ENCODE measurements at places on chromosomes 4 and X.
A peak's percentile ranks its signal among the peaks of the same experiment; 100 is the strongest.

DNA sequence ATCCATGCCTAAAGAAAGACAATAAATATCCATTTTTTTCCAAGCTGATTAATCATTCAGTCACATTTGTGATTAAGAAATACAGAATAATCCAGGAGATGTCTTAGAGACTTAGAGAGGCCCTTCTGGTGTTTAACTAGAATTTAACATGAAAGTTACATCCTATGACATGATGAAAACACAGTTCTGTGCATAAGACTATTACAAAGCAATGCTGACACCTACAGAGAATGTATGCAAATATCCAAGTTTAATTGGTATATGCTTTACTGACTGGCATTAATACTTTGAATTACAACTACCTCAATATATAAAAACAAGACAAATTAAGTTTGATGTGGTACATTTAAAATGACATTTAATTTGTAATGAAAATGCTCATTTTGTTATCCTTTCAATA lies 17.8 kb upstream of the TLL1 start:
- DNase-seq = no peak

DNA sequence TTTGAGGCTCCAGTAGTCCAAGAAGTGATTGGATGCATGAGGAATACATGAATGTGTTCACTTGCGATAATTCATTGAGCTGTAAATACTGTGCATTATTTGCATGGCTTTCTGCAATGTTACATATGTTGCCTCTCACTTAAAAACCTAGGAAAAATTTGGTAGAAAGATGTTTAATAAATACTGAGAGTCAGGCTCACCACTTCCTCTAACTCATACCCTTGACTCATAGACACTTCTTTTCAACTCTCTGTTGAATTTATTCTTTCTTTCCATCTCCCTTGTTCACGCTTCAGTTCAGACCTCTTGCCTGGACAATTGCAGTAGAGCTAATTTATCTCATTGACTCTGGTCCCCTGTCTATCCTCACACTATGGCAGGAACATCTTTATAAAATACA lies 35.8 kb upstream of the LEF1 start:
- DNase-seq = no peak

DNA sequence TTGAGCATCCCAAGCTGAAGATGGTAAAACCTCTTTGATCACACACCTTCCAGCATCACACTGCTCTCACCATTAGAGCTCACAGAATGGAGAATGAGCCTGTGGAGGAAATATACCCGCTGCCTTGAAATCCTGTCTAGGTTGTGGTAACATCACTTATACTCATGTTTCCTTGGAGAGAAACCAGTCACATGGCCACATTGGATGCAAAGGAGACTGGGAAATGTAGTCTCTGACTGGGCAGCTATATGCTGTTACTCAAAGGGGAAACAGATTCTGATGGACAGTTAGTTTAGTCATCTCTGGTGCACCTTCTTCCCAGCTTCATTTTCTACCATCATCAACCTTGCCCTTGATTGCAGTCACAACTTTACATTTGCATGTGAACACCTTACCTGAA lies 286.3 kb downstream of the ANKRD50 start:
- no peak for DNase-seq

- no peak for DNase-seq
Observed at GRCh38 chr4:92825791-92826190, 522.0 kb downstream of the GRID2 start.

DNA sequence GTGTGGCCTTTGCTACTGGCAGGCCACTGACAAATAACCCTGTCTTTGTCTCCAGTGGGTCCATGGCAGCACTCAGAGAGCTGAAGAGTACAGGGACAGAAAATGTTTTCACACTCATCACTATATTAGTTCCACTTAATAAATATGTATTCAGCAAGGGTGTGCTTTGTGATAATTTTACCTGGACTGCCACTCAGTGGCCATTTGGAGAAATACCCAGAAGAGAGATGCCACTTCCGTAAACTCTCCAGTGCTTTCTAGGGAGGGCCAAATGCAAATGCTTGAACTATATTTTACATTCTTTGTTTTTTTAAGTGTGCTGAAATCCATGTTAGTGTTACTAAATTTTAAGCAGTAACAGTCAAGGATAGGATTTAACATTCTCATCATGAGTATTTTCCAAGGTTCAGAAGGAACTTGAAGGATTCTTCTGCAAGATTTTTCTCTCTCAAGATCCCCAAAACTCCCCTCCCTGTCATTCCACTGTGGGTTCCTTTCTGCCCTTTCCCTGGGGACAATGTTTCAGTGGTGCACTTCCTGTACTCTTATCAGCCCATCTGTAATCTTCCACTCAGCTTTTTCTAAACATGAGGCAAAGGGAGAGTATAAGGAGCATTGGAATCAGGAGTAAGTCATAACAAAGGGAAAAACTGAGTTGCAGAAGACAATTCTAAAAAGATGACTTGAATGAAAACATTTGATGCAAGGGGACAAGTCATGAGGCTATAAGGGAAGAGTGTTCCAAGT lies 46.0 kb downstream of the TFDP3 start:
- DNase-seq = no peak

- no peak for DNase-seq
Observed at GRCh38 chrX:17328837-17329236, 46.2 kb upstream of the NHS start.

DNA sequence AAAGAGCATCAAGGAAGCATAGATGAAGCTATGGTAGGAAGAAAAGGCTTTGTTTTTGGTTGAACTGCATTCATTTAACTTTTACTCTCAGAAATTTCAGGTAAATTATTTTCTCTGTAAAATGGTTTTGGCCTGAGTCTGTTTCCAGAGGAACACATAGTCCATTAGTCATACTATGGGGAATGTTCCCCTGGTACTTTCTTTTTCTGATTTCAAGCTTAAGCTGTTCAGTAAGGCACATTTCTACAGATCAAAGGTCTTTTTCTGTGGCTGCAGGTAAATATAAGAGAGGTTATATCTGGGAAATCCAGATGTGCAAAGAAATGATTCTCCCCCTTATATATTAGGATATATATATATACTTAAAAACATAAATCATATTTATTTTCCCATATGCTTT lies 1744.4 kb upstream of the ADGRL3 start:
- no peak for DNase-seq

DNA sequence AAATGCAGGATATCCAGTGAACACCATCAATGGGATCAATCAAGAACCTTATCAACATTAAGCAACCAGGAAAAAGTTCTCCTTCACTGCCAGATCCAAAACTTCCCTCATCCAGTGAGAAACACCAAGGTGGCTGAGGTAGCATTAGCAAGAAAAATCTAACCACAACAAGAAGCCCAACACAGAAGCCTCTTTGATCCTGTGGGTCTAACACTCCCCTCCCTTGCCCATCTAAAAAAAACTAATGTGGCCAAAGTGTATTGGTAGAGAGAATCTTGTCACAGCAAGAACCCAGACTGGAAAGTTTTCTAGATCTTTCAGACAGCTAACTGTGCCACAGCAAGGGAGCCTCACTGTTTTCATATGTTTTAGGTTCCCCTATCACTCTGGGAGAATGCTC lies 558.0 kb downstream of the STPG2 start:
- no peak for DNase-seq

DNA sequence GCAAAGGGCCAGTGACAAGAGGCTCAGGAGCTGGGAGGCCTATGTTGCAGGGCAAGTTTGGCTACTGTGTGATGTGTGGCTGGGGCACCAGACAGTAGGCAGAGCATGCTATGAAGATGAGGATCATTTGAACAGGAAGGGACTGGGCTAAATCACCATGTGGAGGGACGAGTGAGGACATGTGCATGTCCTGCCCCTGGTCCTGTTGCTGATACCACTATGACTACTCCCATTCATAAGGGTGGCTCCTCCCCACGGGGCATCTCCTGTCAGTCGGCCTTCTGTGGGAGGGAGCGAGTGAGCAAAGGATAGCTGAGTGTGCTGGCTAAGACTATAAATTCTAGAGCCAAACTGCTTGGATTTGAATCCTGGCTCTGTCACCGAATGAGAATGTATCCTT lies 139.2 kb downstream of the TMEM164 start:
- no peak for DNase-seq

DNA sequence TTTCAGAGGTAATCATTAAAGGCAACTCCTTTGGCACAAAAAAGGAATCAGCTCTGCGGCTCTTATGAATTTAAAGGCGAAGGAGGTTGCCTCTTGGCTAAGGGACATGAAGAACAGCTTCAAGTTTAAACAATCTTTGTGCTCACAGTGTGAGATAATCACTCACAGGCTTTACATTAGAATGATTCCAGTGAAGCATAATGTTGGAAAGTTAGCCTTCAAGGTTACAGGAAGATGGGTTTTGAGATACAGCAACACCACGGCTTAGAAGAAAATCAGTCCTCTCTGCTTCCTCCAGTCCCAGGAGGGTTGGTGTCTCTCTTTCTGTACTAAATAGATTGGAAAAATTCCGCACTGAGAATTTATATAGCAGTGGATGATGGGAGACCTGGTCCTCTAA lies 11.6 kb upstream of the SCD5 start:
- no peak for DNase-seq

DNA sequence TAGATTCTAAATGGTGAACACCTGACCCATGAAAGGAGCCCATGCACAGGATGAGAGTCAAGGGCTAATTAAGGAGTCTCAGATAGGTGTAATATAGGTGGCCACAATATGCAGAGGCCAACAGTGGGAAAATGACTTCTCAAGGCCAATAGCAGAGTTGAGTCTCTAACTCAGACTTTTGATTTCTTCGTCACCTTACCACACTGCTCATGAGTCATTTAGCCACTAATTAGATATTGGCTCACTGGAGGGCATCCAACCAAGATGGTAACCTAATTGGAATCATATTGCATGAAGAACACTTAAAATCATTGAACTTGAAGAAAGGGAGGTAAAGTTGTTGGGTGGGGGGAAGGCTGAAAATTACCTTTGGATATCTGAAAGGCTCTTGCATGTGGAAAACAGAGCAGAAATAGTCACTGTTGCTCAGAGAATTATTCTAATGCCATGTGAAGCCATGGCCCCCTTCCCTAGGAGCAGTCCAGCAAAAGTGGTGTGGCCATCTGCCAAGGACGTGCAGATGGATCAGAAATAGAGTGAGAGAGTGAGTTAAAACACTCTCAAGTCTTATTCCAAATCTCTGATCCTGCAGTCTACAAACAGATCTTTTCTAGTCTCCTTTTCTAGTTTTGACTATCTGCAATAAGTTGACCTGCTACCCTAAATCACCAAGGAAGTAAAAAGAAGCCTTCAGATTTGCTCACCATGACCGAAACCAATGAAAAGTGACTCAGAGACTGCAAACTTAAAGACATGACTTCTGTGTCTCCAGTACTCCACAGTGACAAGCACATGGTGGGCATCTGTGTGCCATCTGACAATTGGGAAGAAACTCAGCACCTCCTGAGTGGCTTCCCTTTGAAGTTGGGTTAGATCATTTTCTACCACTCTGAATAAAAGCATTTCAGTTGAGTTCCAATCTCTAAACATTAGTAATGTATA lies 93.9 kb upstream of the C1QTNF7 start:
- no peak for DNase-seq

DNA sequence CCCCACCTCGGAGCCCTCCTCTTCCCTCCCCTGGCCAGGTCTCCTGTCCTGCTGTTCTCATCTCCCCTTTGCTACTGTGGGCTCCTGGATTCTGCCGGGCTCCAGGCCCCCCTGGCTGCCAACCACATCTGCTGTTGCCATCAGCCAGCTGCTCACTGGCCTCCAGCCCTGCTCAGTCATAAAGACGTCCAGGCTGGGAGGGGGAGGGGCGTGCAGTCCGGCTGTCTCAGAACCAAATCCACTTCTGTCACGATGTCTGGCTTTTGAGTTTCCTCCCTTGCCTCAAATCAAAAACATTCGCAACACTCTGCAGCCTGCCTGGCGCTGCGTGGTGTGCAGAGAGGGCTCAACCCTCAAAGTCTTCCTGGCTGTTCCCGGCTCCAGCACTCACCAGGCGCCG lies 7.1 kb downstream of the RASL11B start:
- peak; percentile 87 for DNase-seq

- DNase-seq = no peak
Observed at GRCh38 chr4:107691378-107691777, 28.7 kb downstream of the PAPSS1 start.

GRCh38 chrX:139739138-139739537 lies 31.2 kb upstream of the MCF2 start:
- DNase-seq = no peak

GRCh38 chrX:123217077-123217476 lies 33.0 kb downstream of the GRIA3 start:
- DNase-seq = no peak

- DNase-seq = no peak
Observed at GRCh38 chr4:7369511-7369910, 65.2 kb downstream of the PSAPL1 start.

- no peak for DNase-seq
Observed at GRCh38 chr4:42607011-42607726, 49.7 kb downstream of the ATP8A1 start.

DNA sequence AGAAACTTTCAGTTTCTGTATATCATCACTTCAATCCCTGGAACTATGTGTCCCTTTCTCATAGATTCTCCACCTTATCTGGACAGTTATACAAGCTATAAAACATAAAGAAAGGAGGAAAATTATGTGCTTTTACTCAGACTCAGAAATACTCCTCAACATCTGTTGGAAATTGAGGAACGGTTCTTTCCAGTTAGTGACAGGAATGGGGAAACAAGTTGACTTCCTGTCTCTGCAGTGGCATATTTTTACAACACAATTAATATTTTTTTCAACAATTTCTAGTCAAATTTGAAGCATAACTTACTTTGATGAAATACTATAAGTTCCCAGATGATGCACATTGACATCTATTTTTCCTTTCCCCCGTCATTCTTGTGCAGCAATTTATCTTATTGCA lies 27.9 kb downstream of the ABHD18 start:
- no peak for DNase-seq

- no peak for DNase-seq
Observed at GRCh38 chr4:128385683-128386304, 98.2 kb upstream of the PGRMC2 start.

DNA sequence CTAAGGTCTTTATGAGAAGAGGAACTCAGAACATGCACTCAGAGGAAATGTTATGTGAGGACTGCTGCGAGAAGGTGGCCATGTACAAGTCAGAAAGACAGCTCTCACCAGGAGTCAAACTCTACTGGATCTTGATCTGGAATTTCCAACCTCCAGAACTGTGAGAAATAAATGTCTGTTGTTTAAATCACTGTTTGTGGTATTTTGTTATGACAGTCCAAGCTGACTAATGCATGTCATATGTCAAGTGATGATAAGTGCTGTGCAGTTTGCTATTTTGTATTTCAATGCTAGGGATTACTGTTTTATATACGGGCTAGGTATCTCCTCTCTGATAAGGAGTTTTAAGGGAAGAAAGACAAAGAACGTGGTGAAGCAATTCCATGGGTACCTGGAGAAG lies 162.3 kb downstream of the CPEB2 start:
- no peak for DNase-seq

- no peak for DNase-seq
Observed at GRCh38 chr4:36740796-36741310, 459.4 kb downstream of the DTHD1 start.

DNA sequence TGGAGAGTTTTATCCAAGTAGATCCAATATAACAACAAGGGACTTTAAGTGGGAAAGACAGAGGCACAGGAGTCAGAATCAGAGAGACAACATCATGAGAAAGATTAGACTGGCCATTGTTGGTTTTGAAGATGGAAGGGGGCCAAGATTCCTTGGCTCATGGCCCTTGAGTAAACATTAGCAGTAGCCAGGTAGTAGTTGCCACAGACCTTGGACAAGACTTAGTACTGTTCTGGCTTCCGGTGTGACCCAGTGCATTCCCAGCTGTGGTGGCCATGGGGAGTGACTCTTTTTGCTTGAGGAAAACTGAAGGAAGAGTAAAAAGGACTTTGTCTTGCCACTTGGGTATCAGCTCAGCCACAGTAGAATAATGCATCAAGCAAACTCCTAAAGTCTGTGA lies 462.2 kb upstream of the CPXCR1 start:
- DNase-seq = no peak

GRCh38 chrX:29432534-29432933 lies 782.8 kb upstream of the MAGEB2 start:
- no peak for DNase-seq
